ENCODE measurements at places on chromosomes 12 and 14.

GRCh38 chr12:98544751-98545150 is 29.4 kb downstream of the TMPO start:
- no peak for DNase-seq

DNA sequence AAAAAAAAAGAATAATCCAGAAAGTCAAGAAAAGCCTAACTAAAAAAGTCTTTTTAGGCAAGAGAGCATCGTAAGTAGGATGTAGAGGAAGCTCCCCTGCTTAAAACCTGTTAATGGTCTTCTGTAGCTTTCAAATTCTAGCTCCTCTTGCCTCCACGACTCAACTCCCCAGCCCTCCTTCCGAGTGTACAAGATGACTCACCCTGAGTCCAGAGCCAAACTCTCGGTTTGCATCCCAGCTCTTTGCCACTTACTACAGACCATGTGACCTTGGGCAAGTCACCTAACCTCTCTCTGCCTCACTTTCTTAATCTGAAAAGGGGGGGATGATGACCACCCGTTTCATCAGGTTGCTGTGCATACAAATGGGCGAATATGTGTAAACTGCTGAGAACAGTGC is 460.4 kb downstream of the DPF3 start:
- DNase-seq, result no peak

DNA sequence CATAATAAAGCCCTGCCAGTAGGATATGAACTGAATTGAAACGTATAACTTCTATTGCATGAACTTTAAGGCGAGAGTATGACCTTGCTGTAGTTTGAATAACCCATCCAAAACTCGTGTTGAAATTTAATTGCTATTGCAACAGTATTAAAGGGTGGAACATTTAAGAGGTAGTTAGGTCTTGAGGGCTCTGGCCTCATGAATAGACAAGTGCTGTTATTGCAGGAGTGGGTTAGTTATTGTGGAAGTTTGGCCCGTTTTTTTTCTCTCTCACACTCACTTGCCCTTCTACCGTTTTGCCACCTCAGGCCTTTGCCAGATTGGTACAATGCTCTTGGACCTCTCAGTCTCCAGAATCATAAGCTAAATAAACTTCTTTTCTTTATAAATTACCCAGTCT is 473.7 kb upstream of the SYT1 start:
- no peak for DNase-seq

GRCh38 chr12:63129927-63130326 is 21.1 kb downstream of the AVPR1A start:
- DNase-seq, result no peak

DNA sequence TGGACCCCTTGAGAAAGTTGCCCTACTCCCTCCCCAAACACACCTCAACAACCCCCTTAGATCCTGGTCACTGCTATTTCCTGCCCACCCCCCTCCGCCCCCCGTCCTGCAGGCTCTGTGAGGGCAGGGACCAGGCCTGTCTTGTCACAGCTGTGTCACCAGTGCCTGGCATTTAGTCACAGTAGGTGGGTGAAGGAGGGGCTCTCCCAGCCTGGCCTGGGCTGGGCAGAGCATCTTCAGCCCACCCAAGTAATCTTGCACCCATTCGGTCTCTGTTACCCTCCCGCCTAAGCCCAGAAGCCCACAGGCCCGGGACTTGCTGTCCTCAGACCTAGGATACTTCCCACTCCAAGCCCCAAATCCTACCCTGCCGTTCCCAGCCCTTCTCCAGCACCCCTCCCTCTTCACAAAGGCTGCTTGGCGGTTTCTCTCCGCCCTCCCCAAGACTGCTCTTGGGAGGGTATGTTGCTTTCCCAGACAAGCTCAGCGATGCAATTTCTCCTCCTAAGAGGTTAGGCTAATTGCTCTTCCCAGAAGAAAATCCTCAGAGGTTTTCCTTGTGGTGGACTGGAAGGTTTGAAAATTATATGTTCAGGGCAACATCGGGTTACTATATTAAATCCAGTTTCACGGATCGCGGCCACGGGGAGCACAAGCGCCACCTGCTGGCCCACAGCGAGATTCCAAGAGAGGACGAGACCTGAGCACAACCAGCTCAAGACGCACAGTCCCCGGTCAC is 50.8 kb upstream of the ZFP36L1 start:
- peak; percentile 66 for DNase-seq

- DNase-seq, result no peak
Observed at GRCh38 chr12:91773749-91774429, 371.8 kb downstream of the BTG1 start.
